A549 treated with ZK216348 at 1 μM for 4 hours (cell line): ENCODE measurements at places on chromosomes 13 and 19. TPM values are rescaled to one million over a fixed set of nuclear protein-coding genes. Genes with fewer than 3 reads are reported as not detected.

The KLK3 gene
- not detected in 5 replicates for total RNA-seq

The CCDC70 gene
- total RNA-seq: not detected in 5 replicates

The TJP3 gene
- total RNA-seq: 0.22 to 1.1 TPM (median 0.81 TPM) in 5 replicates

The SIAH3 gene
- total RNA-seq: not detected in 5 replicates

The SHD gene
- total RNA-seq: not detected in 5 replicates

The TNFSF9 gene
- total RNA-seq: 3.2 to 6.5 TPM (median 6.1 TPM) in 5 replicates

The TUBB4A gene
- 4.4 to 8.1 TPM (median 7.2 TPM) in 5 replicates for total RNA-seq

The GAS6 gene
- 4.6 to 9.5 TPM (median 7.7 TPM) in 5 replicates for total RNA-seq

The LRRC63 gene
- 0.13 TPM in 1 of 5 replicates, not detected in the others for total RNA-seq

The ZNF497 gene
- 0.60 to 1.8 TPM (median 1.5 TPM) in 5 replicates for total RNA-seq

The TUBA3C gene
- not detected in 5 replicates for total RNA-seq

The ZNF729 gene
- total RNA-seq: not detected in 5 replicates

The KLK5 gene
- total RNA-seq: not detected in 5 replicates

The ELSPBP1 gene
- not detected in 5 replicates for total RNA-seq

The GPX4 gene
- 367 to 510 TPM (median 493 TPM) in 5 replicates for total RNA-seq

The KLK11 gene
- total RNA-seq: 0.21 TPM in 1 of 5 replicates, not detected in the others

The SIGLEC5 gene
- not detected in 5 replicates for total RNA-seq

The DNAJC15 gene
- total RNA-seq: 0.03 to 0.20 TPM (median 0.11 TPM) in 5 replicates

The PSPN gene
- total RNA-seq: 0.50 to 1.1 TPM (median 0.69 TPM) in 5 replicates

The NBEA gene
- total RNA-seq: 1.2 to 2.4 TPM (median 1.7 TPM) in 5 replicates

The ADAMTSL5 gene
- total RNA-seq: 2.0 to 4.1 TPM (median 2.7 TPM) in 5 replicates

The ZNF846 gene
- 0.59 to 1.3 TPM (median 0.73 TPM) in 5 replicates for total RNA-seq

The ZNF541 gene
- not detected in 5 replicates for total RNA-seq

The DAND5 gene
- 0.08 to 0.19 TPM in 2 of 5 replicates, not detected in the others for total RNA-seq

The TNFAIP8L1 gene
- 2.6 to 5.5 TPM (median 4.7 TPM) in 5 replicates for total RNA-seq

The CD177 gene
- 0.08 to 0.20 TPM (median 0.13 TPM) in 5 replicates for total RNA-seq

The KIR3DL2 gene
- not detected in 5 replicates for total RNA-seq

The IL27RA gene
- 5.7 to 10.9 TPM (median 9.8 TPM) in 5 replicates for total RNA-seq

The SRRM5 gene
- total RNA-seq: 0.93 to 1.4 TPM (median 0.98 TPM) in 5 replicates

The HIF3A gene
- total RNA-seq: not detected in 5 replicates

The LILRA1 gene
- not detected in 5 replicates for total RNA-seq

The KRTDAP gene
- not detected in 5 replicates for total RNA-seq

The ZNF677 gene
- not detected in 5 replicates for total RNA-seq

The EXOC3L2 gene
- 1.0 to 2.0 TPM (median 2.0 TPM) in 5 replicates for total RNA-seq

The ZFP30 gene
- 6.3 to 9.3 TPM (median 8.0 TPM) in 5 replicates for total RNA-seq

The KLK8 gene
- not detected in 5 replicates for total RNA-seq

The CYP4F3 gene
- 2.2 to 3.4 TPM (median 3.0 TPM) in 5 replicates for total RNA-seq

The CASP14 gene
- not detected in 5 replicates for total RNA-seq

The CDC16 gene
- 34.5 to 47.3 TPM (median 41.6 TPM) in 5 replicates for total RNA-seq

The ELAVL1 gene
- total RNA-seq: 60.2 to 70.8 TPM (median 66.7 TPM) in 5 replicates

The ZNF563 gene
- not detected in 5 replicates for total RNA-seq

The RASAL3 gene
- not detected in 5 replicates for total RNA-seq

The IGFL3 gene
- total RNA-seq: not detected in 5 replicates
